ENCODE measurements at places on chromosomes 3 and 15.

GRCh38 chr3:125594125-125594524, 1.2 kb downstream of the OSBPL11 start:
- peak; percentile 7 for DNase-seq

DNA sequence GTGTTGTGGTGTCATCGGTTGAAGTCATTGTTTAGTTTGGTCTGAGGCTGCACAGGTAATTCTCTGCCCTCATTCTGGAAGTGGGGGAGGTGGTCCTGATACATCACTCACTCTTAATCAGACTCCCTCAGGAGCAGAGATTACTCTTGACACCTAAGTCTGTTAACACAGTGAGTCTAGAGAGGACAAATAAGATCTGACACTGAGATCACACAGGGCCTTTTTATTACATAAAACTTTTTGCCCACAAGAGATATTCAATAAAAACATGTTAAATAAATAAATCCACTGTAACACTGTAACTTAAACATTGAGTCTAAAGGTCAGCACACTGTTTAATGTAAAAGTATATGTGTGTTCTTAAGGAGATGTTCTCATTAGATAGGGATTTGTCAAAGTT, 57.1 kb upstream of the MBNL1 start:
- no peak for DNase-seq

GRCh38 chr3:25461946-25462345, 33.9 kb downstream of the RARB start:
- no peak for DNase-seq

DNA sequence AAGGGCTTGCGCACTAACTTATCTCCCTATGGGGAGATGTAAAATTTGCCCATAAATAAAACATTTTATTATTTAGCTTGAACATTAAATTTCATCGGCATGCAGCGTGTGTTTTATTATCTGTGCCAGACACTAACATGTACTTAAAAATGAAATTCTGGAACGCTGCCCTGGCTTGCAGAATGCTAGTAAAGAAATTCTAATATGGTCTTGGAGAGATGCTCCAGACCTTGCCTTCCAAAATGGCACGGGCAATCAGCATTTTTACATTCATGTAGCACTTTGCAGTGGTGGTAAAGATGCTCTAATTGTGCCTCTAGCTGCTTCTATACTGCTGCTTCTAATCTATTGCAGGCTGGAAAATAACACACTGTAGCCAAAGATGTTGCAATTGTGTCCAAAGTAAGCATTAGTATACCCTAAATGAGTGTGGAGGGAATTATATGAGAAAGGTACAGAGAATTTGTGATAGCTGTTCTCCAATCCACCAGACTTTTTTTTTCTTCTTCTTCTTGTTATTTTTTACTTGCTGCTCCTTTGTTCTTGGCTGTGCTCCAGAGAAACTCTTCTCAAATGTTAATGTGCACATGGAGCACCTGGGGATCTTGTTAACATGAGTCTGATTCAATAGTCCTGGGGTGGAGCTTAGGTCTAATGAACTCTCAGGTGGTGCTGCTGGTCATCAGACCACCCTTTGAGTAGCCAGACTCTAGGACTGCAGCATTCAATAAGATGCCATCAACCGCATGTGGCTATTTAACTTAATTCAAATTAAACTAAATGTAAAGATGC, 47.3 kb downstream of the CRABP1 start:
- DNase-seq: no peak

GRCh38 chr15:96849271-96849900, 518.9 kb downstream of the NR2F2 start:
- no peak for DNase-seq

- DNase-seq: no peak
Measured at GRCh38 chr15:27686369-27686768, 412.7 kb downstream of the OCA2 start.

DNA sequence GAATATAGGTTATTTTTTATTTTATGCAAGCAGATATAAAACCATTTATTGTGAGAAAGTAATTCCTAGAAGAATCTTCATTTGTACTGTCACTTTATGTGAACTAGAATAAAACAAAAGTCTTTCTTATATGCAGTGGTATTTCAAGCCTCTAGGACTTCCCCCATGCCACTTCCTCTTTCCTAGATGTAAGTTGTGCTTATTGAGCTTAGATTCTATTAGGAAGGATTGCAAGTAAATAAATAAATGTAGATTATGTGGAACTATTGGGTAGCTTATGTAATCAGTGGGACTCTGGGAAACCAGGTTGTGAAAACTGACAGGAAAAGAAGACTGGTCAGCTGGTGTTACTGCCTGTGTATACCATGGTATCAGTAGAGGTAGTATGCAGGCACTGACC, 169.7 kb downstream of the RSRC1 start:
- no peak for DNase-seq

DNA sequence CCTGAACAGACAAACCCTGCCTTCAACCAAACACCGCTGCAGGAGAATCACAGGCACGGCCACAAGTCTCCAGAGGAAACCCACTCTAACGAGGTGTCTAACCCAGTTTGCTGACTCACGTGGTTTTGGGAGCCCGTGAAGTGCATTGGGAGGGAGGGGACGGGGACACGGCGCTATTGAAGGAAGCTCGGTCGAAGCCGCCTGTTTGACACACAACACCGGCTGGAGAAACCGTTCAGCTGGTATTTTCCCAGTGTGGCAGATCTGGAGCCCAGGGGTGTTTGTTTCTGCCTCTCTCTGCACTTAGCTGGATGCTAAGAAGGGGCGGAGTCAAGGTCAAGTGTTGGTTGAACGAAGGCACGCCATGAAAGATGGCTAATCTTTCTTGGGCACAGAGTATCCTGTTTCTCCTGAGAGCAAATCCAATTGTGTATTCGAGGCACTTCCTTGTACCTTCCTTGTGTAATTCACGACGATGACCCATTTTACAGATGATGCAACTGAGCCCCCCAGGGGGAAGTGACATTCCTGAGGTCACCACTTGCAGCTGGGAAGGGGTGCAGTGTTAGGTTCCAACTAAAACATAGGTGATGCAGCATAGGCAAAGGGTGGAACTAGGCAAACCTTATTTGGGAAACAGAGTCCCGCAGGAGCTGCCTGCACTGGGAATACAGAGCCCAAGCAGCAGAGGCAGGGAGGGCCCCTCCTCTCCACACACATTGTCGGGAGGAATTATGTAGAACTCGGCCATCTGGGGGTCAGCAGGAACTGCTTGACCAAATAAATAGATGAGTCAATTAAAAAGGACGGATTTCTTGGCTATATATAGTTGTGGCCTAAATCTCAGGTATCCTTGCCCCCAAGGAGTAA, 22.5 kb downstream of the SLC6A6 start:
- peak; percentile 63 for DNase-seq

DNA sequence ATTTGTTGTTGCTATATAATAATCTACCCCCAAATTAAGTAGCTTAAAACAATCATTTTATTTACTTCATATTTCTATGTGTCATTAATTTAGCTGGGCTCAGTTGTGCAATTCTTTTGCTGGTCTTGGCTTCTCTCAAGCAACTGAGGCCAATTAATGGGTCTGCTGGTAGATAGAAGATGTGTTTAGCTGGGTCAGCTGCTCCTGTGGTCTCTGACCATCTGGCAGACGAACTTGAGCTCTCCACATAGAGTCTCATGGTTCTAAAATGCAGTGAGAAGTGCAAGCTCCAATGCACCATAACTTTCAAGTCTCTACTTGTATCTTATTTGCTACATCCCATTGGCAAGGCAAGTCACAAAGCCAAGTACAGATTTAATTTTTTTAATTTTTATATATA, 515.6 kb downstream of the ZIC1 start:
- no peak for DNase-seq

DNA sequence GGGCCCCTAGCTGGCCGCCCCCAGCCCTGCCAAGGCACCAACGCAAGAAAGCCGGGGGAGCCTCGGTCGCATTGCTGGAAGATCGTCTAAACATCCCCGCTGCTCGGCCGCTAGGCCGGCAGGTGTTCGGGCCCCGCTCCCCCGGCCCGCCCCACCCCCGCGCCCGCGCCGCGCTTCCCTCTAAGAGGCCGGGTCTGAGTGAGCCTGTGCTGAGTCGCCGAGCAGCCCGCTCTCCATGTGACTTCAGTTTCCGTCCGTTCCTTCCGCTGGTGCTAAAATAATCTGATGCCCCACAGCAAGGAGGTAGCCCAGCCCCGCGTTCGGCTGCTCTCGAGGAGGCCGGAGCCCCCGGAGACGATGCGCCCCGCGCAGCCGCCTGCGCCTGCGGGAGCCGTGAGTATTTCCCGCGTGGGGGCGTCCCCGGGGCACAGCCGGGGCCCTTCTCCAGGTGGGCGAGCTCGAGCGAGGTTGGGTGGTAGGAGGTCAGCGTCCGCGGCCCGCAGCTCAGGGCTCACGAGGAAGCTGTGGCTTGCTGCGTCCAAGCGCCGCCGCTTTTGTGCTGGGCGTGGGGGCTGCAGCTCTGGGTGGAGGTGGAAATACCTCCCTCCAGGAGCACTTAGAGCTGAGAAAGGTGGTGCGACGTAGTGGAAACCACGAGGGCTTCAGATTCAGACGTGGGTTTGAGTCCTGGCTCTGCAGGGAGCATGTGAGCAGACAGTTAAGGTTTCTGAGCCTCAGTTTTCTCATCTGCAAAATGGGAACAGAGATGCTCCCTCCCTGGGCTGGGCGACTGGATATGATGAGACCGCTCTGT, at the start of gene NRROS:
Gene NRROS (plus strand): TSS at position 212 of the 814 bp plus-strand sequence. CDS start 14,846 bp downstream, outside the sequence.
- DNase-seq: peak; percentile 86

DNA sequence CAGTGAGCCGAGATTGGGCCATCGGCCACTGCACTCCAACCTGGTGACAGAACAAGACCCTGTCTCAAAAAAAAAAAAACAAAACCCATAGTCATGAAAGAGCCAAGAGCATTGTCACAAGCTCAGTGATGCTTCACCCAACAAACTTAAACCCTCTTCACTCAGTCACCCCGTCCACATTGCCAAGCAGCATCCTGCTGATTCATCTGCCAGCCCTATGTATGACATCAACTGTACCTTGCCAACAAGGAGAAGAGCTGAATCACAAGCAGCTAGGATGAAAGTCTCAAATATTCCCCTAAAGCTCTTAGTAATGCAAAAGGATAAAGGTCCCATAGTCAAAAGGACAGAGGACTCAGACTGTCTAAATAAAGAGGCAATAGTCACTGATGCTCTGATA, 90.0 kb downstream of the ANO10 start:
- peak; percentile 49 for DNase-seq

- no peak for DNase-seq
Measured at GRCh38 chr3:12352253-12352652, 63.4 kb downstream of the PPARG start.

GRCh38 chr3:16380421-16380820, 115.4 kb downstream of the OXNAD1 start:
- DNase-seq: no peak

All from activated CD4-positive, alpha-beta T cell treated with anti-CD3 and anti-CD28 coated beads, Interleukin-2, Interleukin-6, amounts not matched to agents 100 ng/mL and 50 ng/mL, durations not matched to agents 16 hours and 8 hours (primary cell).